ENCODE measurements at places on chromosomes 5 and 9.

DNA sequence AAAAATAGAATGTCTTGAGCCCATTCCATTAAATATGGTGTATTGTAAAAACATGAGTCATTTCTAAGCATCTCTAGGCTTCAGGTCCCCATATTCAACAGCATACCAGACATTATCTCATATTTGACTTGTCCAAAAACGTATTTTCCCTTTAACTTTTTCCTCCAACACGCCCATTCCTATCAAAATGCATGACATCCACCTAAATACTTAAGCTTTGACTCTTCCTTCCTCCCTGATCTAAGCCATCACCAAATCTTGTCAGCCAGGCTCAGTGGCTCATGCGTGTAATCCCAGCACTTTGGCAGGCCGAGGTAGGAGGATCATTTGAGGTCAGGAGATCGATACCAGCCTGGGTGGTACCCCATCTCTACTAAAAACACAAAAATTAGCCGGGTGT is 23.9 kb downstream of the VCP start:
- DNase-seq: no peak

- DNase-seq: no peak
These were observed 36.2 kb downstream of the PCSK1 start for GRCh38 chr5:96396878-96397277.

DNA sequence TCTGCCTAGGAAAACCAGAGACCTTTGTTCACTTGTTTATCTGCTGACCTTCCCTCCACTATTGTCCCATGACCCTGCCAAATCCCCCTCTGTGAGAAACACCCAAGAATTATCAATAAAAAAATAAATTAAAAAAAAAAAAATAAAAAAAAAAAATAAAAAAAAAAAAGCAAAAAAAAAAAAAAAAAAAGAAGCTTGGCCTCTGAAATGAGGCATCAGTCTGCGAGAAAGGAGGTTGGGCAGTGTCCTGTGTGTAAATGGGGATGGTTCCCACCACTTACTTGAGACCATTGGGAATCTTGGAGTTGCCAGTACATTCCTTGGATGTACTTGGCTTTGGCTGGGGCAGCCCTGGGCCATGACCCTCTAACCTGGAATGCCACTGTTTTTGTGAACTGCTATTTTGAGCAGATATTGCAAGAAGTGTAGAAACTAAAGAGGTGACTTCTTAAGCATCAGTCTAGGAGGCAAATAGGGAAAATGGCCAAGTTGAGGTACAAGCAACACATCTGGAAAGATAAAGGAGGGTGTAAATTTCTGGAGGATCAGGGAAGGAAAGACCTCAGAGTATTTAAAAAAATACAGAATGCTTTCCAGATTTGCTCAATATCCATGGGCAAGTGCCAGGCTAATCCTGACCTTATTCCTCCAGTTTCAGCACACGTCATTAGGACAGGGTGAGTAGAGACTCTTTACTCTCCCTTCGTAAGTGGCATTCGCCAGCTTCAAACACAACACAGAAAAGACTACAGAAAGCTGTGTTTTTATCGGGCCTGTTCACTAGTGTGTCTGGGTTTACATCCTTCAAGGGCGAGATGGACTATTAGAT is 58.1 kb downstream of the HSPA4 start:
- DNase-seq: no peak

DNA sequence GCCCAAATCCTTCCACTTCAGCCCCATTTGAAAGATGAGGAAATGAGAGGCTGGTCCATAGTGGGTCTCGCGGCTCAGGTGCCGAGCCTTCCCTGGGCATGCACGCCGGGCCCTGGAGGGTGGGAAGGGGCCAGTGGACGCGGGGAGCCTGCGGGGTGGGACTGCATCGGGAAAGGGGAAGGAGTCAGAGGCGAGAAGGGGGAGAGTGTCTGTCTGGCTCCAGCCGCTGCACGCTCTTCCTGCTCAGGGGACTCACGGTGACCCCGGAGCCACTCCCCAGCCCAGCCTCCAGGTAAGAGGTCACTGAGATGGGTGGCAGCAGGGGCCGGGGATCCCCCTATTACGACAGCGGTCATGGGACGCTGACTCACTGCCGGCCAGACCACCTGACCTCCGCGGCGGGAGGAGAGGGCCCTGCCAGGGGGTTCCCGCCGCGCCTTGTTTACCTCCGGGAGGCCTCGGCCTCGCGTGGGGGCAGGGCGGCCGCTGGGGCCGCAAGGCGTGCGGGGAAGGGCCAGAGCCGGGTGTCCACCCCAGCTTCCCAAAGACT is 1.9 kb upstream of the SQSTM1 start:
- DNase-seq: no peak

DNA sequence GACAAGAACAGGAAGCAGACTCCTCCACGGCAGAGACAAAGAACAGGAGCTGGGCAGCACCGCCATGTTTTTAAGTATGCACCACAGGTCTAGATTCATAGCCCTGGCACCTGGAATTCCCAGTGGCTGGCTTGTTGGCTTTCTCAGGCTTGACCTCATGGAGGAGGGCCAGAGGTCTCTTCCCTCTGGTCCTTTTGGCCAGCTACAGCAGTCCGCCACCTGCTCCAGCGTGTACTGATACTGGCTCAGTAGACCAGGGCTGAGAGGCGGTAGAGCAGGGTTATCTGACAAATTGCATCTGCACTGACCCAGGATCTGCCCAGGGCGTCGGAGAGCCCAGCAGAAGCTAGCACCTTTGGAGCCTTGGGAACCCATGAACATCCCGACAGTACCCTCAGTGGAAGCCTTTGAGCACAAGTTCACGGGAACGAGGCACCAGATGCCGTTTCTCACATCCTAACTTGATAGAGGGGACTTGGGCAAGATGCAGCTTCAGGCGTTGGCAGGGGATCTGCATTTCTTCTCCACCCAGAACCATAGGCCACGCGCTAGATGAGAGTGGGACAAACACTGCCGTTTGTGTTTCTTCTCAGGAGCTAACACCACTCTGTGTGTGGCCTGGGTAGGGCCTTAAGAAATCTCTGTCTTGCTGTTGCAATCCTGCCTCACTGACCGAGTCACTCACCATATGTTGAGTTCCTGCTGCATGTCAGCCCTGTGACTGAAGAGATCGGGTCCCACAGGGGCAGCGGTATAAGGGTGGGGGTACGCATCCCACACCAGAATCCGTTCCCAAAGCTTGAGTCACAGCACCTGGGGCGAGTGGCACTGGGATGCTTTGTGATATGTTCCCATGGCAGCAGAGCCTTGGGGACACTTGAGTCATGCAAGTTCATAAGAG is 90.3 kb upstream of the OTULINL start:
- DNase-seq: no peak

GRCh38 chr9:115653171-115653606 is 500.4 kb upstream of the PAPPA start:
- DNase-seq: no peak

DNA sequence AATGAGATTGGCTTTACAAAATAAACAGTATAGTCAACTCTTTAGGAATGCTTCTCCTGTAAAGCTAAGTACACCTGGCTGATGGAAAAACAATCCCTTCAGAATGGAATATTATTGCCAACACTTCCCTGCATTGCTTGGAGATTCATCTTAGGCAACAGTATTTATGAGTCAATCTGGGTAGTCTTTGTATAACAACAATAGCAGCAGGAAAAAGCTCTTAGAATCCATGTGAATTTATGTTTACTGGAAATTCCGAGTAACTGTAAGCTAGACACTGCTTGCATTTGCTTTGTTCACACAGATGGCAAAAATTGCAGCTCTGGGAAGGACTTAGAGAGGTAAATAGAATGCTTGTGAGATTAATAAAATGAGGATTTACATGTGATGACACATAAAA is 101.7 kb upstream of the NTRK2 start:
- no peak for DNase-seq
